Ecto neural progenitor cell (in vitro differentiated cells): ENCODE measurements at places on chromosomes 12 and 14.
A peak's percentile ranks its signal among the peaks of the same experiment; 100 is the strongest.

DNA sequence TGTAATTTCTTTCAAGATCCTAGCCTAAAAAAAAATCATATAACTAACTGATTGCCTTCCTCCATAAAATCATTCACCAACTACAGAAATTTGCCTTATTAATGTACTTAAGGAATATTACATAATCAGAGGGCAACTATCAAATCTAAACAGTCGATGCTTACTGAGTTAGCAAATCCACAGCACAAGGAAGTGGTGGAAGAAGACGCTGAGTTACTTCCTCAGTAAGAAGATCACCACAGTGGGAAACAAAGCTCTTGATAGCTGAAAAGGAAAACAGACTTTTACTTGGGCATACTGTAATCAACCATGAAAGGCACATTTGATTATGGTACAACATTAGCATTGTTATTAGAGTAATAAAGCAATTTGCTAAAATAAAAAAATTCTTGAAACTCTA lies 48.7 kb downstream of the HEATR5A start:
- DNase-seq: no peak

DNA sequence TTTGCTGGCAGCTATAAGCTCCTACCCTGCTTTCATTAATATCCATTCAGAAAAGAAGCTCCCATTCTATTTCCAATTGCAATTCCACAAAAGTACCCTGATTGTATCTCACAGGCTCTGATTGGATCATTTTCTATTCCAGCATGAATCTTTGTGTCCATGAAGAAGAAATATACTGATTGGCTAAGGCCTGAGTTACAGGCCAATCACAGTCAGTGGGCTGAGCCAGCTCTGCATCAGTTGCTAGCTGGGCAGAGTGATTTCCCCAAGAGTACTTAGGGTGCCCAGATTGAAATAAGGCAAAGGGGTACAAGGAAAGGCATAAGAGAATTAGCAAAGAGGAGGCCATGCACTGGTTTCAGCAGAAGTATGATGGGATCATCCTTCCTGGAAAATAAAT lies 14.4 kb downstream of the ART4 start:
- DNase-seq: no peak

DNA sequence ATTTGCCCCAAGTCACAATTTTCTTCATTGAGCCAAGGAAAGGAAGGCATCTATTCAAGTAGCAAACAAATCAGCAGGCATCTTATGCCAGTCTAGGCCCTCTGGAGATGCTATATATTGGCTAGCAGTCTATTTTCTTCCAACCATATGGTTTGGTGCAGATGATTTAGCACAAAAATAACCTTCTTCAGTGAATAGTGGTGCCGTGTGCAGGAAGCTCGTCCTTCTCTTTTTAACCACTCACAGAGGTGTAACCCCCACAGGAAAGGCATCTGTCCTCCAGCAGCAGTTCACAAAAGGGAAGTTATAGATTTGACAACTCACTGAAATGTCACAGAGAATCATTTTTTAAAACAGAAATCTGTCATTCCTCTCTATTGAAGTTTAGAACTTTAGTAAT lies 445.7 kb upstream of the SYT1 start:
- no peak for DNase-seq

- no peak for DNase-seq
Measured at GRCh38 chr12:91948504-91948903, 197.1 kb downstream of the BTG1 start.

DNA sequence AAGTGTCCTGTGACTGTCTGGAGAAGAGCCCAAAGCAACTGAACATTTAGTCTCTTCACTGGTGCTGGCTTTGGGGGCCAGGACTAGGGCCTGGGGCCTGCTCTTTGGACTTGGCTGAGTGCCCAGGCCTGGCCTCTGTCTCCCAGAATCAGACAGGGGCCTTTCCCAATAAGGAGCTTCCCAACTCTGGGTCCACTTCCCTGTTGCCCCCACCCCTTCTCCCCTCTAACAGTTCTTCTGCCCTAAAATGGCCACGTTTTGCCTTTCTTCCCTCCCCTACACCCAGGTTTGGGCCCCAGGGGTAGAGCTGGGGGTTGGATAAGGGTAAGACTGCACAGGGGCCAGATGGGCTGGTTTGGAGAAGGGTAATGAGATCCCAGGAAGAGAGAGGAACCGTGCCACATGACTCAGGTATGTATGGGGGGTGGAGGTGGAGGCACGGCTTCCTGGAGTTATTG lies 10.0 kb upstream of the ITGA5 start:
- DNase-seq: no peak

DNA sequence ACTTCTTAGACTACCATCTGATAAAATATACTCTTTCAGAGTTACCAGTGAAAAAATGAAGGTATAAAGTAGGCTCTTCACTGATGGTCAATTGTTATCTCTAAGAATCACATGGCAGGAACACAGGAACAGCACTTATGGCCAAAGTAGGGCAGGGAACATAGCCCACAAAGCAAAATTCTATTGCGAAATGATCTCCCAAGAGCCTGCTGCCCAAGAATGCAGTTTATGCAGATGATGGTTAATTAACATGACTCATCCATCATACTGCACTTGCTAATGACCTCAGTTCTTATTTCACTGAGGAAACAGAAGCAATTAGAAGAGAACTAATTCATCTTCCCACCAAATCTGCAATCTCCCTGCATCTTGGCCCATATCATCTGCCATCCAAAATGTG lies 133.8 kb downstream of the SLC2A13 start:
- no peak for DNase-seq

GRCh38 chr12:104513681-104514080 lies 56.9 kb downstream of the CHST11 start:
- no peak for DNase-seq

DNA sequence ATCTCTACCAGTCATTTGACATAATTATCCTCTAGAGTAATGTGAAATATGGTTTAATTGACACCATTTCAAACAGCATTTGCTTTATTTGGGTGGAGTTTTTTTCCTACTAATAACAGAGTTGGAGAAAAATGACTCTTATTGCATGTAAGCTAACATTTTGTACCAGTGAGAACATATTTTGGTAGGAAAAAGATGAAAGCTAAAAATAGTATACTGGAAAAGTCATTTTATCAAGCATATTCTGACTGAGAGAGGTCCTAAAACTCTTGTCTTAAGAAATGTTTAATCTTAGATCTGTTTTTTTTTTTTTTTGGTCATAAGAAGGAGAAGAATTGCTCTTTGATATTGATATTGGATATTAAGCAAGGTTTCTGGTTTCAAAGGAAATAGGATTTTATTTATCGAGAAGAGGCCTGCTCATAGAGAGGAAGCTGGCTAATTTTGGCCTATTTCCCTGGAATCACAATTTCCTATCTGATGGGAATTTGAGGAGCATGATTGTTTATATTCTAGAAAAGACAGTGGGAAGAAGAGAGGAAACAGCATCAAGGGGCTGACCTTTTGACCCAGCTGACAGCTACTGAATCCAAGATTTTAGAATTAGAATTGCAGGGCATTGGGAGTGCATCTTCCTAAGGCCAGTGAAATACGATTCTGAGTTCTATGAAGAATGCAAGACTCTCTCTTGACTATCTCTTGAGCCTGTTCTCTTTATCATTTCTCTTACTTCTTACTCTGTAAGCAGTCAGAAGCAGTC lies 19.4 kb downstream of the OTOGL start:
- DNase-seq: no peak

GRCh38 chr14:104724981-104725771 lies 1.1 kb downstream of the ADSS1 start:
- peak; percentile 73 for DNase-seq

DNA sequence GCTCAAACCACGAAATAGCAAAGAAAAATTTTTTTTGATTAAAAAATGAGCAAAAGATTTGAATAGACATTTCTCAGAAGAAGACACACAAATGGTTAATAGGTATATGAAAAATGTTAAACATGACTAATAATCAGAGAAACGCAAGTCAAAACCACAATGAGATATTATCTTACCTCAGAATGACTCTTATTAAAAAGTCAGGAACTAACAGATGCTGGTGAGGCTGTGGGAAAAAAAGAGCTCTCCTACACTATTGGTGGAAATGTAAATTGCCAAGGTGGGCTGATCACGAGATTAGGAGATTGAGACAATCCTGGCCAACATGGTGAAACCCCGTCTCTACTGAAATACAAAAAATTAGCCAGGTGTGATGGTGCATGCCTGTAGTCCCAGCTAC lies 315.5 kb upstream of the FLRT2 start:
- no peak for DNase-seq

GRCh38 chr12:45278447-45278846 lies 62.6 kb downstream of the ANO6 start:
- DNase-seq: no peak

- peak; percentile 60 for DNase-seq
Measured at GRCh38 chr12:18320036-18320617, 58.8 kb downstream of the PIK3C2G start.

GRCh38 chr14:24122898-24123297 lies 7.6 kb upstream of the FITM1 start:
- DNase-seq: no peak

DNA sequence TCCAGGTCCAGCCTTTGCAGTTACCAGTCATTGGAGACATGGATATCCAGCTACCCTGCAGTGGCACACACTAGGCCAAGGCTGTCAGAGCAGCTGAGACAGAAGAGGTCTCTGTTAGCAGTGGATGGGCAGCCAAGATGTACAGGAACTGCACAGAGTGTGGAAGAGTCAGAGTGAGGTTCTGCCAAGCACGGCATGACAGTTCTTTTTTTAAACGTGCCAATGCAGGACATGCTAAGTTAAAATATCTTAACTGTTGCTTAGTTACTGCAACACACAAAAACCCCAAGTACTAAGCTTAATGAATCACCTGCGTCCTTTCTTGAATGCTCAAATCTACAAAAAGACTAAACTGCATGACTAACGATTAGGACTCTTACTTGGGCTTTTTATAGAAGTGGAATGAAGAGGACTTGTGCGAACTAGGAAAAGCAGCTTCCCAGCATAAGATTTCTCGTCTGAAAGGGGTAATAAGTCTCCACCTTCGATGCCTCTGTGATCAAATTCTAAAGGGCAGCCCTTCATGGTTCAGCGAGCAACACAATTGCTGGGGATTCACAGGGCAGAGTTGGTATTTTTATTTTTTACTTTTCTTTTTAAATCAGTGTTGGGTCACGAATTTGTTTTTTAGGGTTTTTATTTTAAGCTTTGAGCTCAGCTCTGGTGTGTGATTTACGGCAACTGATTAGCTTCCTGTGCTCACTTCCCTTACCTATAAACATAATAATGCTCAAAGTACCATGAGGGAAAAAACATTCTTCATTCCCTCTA lies 20.6 kb downstream of the MAPK1IP1L start:
- DNase-seq: no peak

DNA sequence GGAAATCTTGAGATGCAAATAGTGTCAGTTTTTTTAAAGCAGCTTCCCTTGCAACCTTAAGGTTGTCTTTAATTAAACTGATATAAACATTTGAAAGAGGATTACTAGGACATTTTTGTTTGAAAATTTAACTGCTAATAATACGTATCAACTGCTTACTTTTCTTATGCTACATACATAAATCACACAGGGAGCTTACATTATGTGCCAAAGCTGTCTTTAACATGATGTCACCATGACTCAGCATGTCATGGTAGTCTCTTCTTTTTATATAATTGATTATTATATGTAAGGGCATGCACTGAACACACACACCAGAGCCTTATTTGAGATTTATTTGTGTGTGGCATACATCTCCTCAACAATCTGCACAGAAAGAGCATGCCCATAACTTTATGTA lies 63.0 kb upstream of the PTHLH start:
- DNase-seq: no peak

DNA sequence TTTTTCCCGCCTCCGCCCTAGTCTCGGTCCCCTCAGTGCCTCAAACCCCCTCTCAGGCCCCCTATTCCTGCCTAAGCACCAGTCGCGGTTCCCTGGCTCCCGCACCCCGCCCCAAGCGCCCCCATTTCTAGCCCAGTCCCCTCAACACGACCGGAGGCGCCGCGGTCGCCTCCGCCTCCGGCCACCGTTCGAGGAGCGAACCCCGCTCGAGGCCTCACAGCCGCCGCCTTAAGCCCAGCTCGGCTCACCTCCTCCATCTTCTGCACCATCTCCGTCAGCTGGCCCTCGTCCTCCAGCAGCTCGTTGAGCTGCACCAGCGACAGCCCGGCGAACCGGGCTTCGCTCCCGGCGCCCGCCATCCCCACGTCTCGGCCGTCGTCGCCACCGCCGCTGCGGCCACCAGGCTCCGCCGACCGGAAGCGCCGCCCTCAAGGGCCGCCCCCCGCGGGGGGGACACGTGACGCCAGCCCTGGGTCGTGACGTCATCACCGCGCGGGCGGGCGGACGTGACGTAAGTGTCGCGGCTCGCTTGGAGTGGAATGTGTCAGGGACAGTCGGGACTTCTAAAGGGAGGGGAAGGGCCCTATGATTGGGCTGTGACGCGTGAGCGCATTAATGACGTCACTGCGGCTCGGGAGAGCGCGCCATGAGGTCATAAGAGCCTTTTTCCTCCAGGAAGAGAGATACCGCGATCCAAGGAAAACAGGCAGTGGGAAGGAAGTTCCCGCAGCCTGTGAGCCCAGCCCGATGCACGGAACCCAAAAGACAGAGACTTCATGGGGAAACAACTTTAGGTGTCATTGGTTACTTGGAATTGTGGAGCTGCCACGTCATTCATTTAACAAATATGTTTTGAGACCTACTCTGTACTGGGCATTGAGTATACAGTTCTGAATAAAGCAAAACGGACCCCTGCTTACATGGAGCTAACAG lies at the start of gene VPS37B:
VPS37B (minus strand) TSS at position 421 of the 933 bp plus-strand sequence; CDS start at position 359, 62 bp downstream.
- DNase-seq: peak; percentile 93

- DNase-seq: no peak
Measured at GRCh38 chr12:11902525-11902875, 168.2 kb upstream of the BCL2L14 start.

DNA sequence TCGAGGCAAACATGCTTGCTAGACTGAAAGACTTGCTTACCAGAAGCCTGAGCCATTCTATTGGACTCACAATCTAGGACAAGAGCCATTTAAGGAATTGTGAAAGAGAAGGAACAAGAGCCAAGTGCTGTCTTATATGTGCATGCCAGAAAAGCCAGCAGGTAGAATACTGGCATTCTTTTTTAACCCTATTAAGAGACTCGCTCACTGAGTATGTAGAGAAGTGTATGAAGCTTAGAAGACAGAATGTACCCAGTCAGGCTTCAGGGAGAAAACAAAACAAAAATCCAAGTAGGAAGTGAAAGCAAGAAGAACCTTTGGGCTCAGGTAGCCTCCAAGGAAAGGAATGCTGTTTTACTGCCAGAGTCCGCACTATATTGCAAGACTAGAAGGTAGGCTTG lies 65.9 kb downstream of the DCAF5 start:
- DNase-seq: no peak

- DNase-seq: no peak
Measured at GRCh38 chr12:52360663-52361271, 6.5 kb downstream of the KRT85 start.

- DNase-seq: no peak
Measured at GRCh38 chr12:112513471-112513870, 94.7 kb downstream of the PTPN11 start.

DNA sequence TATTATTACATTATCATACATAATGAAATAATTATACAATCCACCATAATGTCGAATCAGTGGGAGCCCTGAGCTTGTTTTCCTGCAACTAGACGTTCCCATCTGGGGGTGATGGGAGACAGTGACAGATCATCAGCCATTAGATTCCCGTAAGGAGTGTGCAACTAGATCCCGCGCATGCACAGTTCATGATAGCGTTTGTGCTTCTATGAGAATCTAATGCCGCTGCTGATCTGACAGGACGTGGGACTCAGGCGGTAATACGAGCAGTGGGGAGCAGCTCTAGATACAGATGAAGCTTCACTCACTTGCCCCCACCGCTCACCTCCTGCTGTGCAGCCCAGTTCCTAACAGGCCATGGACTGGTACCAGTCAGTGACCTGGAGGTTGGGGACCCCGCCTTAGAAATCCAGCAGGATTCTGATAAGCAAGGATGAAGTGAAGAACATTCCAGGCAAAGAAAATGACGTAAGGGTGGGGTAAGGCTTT lies 204.6 kb downstream of the ETV6 start:
- no peak for DNase-seq
